Transverse colon (tissue), 4 donors: ENCODE measurements at places on chromosomes 7 and 10. TPM values are rescaled to one million over a fixed set of nuclear protein-coding genes. Genes with fewer than 3 reads are reported as not detected.

Gene ITGB8
- total RNA-seq: 14.0 TPM

DNA sequence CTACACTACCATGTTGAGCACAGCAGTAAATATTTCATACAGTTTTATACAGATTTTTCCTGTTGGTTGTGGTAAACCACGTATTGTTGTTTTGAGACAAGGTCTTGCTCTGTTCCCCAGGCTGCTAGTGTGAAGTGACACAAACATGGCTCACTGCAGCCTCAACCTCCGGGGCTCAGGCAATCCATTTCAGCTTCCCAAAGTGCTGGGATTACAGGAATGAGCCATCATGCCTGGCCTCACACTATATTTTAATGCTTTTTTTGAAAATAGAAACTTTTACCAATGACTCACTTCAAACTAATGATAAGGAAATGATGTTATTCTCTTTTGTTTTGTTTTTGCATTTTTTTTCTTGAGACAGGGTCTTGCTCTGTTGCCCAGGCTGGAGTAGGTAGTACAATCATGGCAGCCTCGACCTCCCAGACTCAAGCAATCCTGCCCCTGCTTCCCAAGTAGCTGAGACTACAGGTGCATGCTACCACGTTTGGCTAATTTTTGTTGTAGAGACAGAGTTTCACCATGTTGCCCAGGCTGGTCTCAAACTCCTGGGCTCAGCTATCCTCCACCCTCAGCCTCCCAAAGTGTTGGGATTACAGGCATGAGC is 210.6 kb downstream of the TPST1 start:
- DNase-seq: no peak

- DNase-seq: peak; percentile 50
These were observed 539 bp upstream of the MKLN1 start for GRCh38 chr7:131327049-131327625.

DNA sequence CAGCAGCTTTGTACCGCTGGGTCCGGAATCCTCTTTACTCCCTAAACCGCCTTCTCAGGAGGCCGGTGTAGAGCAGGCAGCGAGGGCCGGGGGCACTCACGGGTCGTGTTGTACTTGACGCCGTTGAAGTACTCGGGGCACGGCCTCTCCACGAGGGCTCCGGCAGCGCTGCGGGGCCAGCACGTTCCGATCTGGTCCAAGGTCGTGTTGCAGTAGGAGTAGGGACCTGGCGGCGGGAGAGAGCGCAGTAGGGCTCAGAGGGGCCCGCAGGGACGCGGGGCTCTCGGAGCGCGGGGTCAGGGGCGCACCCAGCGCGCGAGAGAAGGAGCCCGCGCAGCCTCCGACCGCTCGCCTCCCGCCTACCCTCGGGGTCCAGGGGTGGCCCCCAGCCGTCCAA is 443 bp downstream of the CRHR2 start:
- DNase-seq: no peak

GRCh38 chr10:474946-475345 is 214.5 kb downstream of the DIP2C start:
- no peak for DNase-seq

DNA sequence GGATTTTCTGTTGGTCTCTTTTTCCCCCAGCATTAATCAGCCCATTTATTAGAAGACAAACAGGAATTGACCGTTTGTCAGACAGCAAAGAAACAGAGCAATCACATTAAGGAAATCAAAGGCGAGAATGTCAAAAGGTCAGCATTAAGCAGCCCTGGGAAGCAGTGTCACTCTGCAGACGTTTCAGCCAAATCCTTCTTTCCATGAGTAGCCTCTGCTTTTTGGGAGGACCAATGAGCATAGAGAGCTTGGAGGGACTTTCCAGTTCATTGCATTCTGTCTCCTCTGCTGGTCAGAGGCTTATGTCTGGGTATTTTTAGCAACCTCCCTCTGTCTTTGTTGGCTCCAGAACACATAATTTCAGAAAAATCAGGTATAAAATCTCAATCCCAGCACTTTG is 481.4 kb downstream of the GALNT17 start:
- DNase-seq: no peak

DNA sequence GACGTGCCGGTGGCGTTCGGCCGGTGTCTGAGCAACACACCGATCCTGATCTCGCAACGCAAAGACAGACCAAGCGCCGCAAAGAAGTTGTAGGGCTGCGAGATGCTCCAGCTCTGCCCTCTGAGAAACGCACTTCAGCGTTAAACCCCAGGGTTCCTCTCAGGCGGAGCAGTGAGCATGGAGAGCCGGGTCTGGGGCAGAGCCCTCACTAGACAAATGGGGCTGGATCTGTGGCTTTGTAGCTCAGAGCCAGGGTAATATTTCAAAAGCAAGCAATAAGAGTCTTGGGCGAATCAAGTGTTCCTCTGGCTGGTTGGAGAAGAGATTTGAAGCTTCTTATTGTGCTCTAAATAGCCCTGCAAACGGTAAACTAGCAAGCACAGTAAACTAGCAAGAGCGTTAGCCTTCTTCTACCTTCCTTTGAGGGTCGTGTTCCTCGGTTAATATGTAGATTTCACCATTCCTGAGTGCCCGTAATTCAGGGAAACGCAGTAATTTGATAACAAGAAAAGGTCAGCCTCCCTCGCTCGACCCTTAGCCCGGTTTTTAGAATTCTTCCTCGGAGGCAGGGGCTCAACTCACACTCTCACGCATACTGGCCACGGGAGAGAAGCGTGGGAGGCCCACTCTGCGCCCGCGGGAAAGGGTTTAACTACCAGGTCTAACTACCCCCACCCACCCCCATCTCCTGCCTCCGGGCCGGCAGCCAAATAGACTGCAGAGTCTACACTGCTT is 6.7 kb downstream of the SKAP2 start:
- DNase-seq: peak; percentile 38

- DNase-seq: no peak
These were observed 33.9 kb downstream of the DNAJB6 start for GRCh38 chr7:157370742-157371141.

DNA sequence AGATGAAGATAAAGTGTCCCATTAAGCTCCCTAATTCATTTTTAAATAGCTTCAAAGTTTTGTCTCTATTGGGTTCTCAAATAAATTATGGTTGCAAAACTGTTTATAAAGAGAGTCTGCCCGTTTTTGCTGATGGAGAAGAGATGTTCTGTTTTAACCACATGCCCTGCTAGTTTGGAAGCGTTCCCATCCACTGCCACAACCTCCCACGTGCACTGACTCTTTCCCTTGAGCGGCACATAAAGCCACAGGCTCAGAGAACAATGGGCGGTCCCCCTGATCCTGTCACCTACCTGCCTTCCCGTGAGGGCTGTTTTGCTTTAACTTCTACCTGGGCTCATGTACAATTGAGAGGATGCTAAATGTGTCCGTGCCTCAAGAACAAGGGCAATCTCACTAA is 65.5 kb downstream of the CPVL start:
- no peak for DNase-seq

DNA sequence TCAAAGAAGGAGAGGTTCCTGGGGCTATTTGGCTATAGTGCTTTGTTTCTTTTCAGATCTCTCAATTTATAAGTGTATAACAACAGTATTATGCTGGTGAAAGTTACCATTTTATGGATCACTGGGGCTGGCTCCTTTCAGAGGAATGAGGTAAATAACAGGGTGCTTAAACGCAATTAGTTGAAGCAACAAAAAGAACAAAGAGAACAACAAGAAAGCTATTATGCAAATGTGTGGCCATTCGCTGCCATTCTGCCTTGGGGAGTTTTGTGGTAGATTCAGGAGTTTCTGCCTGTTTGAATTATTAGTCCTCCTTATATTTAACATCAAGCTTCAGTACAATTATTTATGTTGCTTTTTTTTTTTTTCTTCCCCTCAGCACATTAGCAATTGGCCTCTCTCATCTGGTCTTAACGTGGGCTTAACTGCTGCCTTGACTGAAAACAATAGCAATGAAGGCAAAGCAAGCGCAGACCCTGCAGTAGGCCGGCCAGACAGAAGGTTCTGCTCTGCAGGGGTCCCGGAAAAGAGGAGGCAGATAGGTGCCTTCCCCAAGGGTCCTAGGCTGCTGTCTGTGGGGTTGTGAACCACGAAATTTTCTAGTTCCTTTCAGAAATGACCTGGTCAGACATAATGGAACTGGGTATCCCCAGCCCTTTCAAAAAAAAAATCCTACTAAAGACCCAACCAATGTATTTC is 339.9 kb upstream of the PODXL start:
- no peak for DNase-seq

Gene EPO
- total RNA-seq: not detected

Gene INMT
- 3.8 TPM for total RNA-seq

DNA sequence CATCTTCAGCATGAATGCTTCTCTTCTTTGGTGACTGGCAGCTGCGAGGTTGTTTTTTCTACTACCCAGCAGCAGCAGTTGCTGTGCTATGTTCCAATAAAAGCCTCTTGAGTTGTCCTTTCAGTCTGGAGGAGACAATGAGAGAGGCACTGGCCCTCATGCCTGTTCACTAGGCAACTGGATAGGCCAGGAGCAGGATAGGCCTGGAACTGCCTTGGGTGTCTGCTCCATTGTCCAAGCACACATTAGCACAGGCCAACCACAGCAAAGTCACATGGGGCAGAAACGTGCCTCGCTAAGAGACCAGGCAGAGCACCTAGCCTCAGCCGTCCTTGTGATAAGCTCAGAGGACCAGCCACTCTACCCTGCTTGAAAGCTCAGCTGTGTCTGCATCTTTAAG is 76.9 kb upstream of the PDCD4 start:
- no peak for DNase-seq

Gene HYAL4
- not detected for total RNA-seq

DNA sequence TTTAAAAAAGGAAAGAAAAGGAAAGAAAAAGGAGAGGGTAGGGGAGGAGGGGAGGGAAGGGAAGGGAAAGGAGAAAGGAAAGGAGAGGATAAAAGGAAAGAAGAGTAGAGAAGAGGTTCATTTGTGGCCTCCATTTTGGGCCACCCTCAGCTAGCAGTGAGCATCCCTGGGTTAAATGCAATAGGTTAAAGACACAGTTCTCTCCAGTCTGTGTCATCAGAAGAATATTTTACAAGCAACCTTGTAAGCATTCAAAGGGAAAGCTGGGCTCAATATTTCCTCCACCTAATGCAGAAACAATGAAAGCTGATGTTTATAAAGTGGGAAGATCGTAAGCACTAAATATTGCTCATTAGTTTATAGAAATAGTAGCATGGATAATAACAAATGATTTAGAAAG is 219.1 kb upstream of the PITRM1 start:
- DNase-seq: no peak

Gene PNLIP
- not detected for total RNA-seq

GRCh38 chr7:128356546-128357216 is 4.8 kb downstream of the PRRT4 start:
- DNase-seq: no peak

- no peak for DNase-seq
These were observed 541.3 kb downstream of the LRMDA start for GRCh38 chr10:75972491-75973276.

Gene OR2A1
- not detected for total RNA-seq

- DNase-seq: no peak
These were observed 115.2 kb downstream of the HIP1 start for GRCh38 chr7:75623390-75624133.

- DNase-seq: no peak
These were observed 95.8 kb downstream of the CHST15 start for GRCh38 chr10:123997486-123998196.

GRCh38 chr10:7260412-7260900 is 150.4 kb downstream of the SFMBT2 start:
- peak; percentile 44 for DNase-seq

DNA sequence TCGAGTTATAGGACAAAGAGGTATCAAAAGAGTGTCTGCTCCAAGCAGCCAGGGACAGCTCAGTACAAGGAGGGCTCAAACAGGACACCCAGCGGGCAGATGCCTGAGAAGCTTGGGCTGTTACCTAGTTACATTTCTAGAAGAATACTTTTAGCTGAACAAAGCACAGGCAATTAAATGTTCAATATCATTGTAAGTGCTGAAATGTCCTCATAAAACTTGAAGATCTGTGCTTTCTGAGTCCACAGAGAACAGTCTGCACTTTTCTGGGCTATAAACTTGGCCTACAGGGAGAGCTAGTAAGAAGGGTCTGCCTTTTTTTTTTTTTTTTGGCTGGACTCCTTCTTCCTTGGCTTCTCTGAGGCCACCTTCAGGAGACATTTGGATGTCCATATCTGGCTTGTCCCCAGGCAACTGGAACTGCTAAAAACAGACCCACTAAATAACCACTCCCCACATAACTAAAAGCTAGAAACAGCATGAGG is 123.2 kb downstream of the SLC16A9 start:
- DNase-seq: no peak

DNA sequence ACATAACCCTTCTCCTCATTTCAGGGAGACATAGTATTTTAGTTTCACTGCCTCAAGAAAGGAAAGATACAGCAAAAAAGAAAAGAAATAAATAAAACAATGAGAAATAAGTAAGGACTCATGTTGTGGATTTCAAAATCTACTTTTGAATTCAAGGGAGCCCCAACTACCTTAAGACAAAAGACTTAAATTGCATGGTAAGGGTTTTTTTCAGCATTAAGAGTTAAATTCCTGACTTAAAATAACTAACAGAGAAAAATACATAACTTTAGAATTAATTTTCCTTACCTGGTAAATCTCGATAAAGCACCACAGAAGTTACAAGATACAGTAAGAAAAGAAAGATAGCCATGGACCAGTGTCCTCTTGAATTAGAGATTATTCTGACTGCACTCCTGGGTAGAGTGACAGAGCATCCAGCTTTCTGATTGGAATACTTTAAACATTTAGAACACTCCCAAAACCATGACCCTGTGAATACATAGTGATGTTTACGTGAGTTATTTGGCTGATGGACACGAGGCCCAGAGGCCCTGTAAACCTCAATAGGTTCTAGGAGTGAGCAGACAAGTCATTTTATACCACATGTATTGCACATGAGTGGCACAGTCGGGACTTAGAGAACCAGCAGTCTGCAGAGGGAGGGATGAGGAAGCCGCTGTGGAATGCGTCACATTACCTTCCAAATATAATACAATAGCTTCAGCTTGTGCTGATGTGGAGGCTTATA is 292.5 kb upstream of the SEMA3C start:
- no peak for DNase-seq

DNA sequence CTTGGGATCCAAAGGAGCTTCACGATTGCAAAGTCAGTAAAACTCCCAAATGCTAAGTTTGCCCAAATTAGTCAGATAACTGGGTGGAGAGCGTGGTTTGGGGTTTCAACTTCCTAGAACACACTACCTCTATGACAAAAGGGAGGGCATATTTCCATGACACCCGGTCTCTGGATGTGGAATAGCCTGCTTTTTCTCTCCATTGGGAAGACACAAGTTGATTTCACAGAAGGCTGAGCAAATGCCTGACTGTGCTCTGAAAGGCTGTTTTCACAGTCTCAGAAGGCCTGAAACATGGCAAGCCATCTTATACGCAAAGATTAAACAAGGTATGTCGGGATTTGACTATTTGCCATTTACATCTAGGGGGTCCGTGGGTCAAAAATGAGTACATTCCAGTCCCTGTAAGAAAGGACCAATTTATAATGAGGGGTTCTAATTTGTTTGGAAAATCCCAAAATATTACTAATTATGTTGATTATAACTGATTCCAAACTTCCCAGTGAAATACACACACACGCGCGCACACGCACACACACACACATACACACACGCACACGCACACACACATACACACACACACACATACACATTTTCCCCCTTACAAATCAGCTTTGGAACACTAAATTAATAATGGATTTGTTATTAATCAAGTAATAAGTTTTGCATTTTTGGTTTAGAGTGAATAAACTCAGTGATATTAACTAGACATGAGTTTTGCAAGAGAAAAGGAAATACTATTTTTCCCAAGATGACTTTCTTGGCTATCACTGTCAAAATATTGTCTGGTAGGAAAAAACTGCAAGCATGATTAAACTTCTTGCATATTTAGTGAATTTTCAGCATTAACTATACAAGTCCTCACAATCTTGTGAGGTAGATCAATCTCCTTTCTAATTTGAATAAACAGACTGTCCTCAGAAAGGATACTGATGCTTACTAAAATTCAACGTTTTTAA is 105.0 kb downstream of the PRTFDC1 start:
- no peak for DNase-seq

Gene PROSER2
- 4.2 TPM for total RNA-seq

Gene MMP21
- not detected for total RNA-seq
